ENCODE measurements at places on chromosomes 5 and 9.

DNA sequence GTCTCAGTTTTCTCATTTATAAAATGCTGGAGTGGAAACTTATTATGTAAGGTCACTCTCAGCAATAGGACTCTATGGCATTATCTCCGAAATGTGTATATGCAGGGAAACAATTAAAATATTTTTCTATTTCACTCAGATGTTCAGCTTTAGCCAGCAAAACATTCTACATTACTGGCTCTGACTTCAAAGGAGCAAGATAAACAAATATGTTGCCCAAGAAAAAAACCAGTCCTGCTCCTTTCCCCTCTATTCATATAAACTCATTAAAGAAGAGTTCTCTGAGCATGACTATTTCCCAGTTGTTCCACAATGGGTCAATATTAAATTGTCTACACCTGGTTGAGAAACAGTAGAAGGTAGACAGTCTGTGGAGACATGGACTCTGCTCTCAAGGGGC lies 155.0 kb downstream of the NPR3 start:
- DNase-seq = no peak

DNA sequence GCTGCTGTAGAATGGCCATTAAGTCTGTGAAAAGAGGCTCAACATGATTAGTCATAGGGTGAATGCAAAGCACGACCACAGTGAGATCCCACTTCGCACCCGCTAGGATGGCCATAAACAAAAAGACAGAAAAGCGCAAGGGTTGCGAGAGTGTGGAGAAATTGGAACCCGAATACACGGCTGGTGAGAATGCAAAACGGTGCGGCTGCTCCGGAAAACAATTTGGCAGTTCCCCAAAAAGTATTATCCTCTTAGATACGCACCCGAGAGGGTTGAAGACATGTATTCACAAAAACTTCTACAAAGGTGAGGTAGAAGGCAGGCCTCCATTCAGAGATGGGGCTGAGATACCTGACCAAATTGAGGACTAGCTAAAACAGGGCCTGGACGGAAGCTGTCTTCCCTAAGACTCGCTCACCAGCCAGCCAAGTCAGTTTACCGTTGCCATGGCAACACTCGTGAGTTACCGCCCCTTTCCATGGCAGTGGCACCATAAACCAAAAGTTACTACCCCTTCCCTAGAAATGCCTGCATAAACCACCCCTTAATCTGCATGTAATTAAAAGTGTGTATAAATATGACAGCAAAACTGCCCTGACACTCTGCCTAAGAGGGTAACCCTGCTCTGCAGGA lies 726 bp upstream of the PSMB7 start:
- no peak for DNase-seq

- DNase-seq = no peak
These were observed 232.4 kb downstream of the ESM1 start for GRCh38 chr5:54753034-54753433.

- no peak for DNase-seq
These were observed 85.6 kb downstream of the DAB2IP start for GRCh38 chr9:121736934-121737462.

DNA sequence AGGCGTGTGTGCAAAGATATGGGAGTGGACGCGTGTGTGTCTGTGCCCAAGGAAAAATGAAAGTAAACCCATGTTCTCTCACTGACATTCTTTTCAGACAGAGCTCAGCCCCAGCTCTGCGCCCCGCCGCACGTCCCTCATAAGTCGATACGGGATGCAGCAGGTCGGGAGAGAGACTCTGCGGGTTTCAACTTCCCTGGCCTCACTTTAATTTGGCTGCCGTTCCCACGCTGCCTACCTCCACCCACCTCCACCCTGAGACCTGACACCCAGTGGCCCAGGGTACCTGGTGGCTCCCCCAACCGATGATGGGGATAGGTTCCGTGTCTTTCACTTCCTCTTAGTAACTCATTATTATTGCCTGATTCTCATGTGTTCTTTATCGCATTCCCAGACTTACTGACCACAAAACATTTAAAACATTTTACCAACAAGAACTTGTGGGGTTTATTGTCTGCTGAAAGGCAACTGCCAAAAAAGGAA lies 19.4 kb downstream of the LHX2 start:
- DNase-seq = no peak

DNA sequence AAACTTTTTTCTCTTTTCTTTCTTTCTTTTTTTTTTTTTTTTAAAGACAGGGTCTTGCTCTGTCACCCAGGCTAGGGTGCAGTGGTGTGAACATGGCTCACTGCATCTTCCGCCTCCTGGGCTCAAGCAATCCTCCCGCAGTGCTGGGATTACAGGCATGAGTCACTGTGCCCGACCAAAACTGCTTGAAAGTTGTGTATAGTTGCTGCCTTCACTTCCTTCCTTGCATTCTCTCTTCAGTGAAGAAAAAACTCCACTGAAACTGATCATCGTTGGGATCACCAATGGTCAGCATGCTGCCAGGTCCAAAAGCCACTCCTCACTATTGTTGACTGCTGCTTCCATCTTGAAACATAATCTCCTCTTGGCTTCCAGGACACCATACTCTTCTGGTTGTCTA lies 66.6 kb upstream of the CTNNA1 start:
- DNase-seq = no peak

DNA sequence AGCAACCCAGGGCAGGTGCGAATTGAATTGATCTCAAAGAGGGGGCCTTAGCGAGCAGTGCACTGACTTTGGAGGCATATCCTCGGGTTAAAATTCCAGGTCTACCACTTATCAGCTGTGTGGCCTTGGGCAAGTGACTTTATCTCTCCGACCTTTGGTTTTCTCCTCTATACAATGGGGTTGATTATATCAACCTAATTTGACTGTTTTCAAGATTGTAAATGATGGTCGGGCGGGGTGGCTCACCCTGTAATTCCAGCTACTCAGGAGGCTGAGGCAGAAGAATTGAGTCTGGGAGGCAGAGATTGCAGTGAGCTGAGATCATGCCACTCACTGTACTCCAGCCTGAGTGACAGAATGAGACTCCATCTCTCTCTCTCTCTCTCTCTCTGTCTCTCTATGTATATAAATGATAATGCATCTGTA lies 18.7 kb downstream of the SPRY4 start:
- DNase-seq = no peak

- no peak for DNase-seq
These were observed 62.5 kb upstream of the PSD2 start for GRCh38 chr5:139733010-139733688.

DNA sequence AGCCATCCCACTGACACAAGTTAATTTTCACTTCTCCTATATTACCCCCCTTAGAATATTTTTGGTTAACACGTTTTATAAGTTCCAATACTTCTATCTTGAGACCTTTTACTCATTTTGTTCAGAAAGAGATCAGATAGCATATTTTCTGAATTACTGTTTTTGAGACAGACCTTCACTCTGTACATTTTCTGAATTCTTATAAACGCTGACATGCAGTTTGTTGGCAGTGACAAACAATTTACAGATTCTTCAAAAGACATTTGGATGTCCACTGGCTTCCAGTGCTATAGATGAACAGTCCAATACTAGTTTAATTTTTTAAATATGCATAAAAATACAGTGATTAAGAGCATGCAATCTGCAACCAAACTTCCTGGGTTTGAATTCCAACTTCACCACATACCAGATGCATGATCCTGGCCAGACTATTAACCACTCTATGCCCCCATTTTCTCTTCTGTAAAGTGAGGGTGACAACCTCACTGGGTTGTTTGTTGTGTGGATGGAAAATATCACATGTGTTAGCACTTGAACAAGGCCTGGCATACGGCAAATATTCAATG lies 142.1 kb downstream of the AGTPBP1 start:
- no peak for DNase-seq

GRCh38 chr5:93107805-93108520 lies 473.1 kb downstream of the NR2F1-AS1 start:
- no peak for DNase-seq

DNA sequence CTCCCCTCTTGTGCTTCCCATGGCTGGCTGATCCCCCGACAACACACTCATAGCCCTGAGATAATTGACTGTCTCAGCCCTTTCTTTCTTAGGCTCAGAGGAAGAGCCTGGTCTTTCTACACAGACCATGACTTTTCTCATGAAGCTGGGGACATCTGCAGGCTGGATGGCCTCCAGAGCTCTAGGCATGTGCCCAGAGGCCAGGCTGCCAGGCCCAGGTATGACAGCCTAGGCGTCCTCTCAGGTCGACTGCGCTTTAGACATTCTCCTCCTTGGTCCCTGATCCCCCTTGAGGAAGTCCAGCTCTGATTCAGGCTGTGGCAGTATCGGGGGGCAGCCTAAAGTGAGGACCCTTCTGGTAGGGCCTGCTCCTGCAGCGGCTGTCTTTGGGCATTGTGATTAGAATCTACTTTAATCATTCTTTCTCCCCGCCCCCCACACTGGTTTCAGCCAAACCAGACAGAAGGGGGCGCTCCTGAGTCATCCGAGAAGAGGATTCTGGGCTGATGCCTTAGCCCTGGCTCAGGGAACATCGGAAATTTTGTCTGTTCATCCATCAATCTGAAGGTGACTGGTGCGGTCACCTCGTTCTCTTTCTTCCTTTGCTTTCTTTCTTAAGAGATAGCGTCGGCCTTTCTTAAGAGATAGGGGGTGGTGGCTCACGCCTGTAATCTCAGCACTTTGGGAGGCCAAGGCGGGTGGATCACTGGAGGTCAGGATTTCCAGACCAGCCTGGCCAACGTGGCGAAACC lies 66.5 kb upstream of the HSPA9 start:
- DNase-seq = peak; percentile 58

DNA sequence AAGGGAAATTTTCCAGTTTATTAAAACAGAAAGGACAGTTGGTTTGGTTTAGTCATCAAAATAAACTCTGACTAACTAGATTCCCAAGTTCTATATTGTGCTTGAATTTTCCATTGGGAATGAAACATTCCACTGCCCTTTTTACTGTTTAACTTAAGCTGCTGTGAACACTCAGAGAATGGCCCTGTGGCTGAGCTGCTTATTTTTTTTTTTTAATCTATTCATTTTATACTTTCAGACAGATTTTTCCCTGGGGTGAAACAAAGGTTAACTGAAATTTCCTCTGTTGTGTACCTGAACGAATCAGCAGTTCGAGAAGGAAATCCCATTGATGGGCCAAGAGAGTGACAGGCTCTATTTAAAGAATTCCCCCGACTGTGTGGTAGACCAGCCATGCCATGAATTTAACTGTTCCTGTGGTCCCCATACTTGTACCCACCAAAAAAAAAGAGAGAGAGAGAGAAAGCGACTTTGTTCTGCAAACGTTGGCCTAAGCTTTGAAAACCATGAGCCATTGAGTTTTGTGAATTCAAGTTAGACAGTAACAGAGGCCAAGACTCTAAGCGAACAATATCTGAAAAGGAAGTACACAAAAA lies 138.7 kb upstream of the GRHPR start:
- DNase-seq = no peak
